ENCODE measurements at places on chromosomes 3 and 15. TPM values are rescaled to one million over a fixed set of nuclear protein-coding genes. Genes with fewer than 3 reads are reported as not detected.

GRCh38 chr15:47586653-47587224 is 130.6 kb upstream of the SEMA6D start:
- no peak overlapping the region for H3K4me3 ChIP-seq
- no peak for DNase-seq
- no peaks in the 10 kb centered on the region for H3K36me3 ChIP-seq
- no peak overlapping the region for H3K27ac ChIP-seq
- H3K4me1 ChIP-seq, result no peaks in the 10 kb centered on the region

GRCh38 chr3:150022381-150023238 is 51.9 kb upstream of the PFN2 start:
- H3K27me3 ChIP-seq, result no peaks in the 10 kb centered on the region
- no peak overlapping the region for H3K4me3 ChIP-seq
- H3K36me3 ChIP-seq, result no peaks in the 10 kb centered on the region
- H3K27ac ChIP-seq, result no peak overlapping the region
- no peak for DNase-seq

The IMPG2 gene
- polyA plus RNA-seq, result 0.11 TPM

DNA sequence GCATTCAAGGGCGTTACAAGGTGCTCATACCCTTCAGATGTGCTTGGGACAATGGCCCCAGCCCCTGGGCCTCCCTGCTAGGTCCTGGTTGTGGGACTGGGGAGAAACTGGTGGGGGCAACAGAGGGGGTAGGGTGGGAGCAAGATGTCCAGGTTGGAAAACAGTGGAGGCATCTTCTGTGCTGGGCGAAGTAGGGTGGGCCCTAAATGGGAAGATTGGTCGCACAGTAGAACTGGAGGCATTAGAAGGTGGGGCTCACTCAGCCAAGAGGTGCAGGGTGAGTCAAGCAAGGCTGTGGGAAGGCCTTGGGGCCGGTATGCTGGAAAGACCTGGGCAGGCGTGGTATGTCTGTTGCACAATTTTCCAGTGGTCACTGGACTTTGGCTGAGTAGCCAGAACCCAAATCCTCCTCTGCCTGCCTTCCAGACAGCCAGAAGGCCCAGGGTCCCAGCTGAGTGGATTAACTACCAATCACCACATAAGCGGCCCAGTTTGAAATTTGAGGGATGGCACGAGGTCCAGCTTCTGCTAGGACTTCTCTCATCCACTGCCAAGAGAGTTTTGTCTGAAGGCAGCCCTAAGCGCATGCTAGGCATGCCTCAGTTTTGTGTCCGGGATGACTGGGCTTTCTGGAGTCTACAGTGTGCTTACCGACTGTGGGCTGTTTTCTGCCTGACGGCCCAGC is 74.5 kb downstream of the LSM3 start:
- no peaks in the 10 kb centered on the region for H3K36me3 ChIP-seq
- no peak overlapping the region for H3K27ac ChIP-seq
- no peaks in the 10 kb centered on the region for H3K27me3 ChIP-seq
- no peaks in the 10 kb centered on the region for H3K4me1 ChIP-seq

DNA sequence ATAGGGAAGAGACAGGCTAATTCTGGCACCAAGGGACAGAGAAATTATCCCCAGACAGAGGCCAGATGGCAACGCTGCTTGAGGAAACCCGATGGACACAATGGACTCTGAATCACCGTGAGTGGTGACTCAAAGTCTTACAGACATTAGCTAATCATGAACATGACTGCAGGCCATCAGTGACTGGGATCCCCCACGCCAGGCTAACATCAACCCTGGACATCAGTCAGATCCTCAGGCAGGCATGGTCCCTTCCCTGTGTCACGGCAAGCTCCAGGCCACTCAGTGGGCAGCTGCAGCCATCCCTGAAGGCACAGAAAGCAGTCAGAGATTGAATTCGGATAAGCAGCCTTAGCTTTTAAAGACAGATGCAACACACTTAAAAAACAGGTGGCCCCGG is 23.8 kb upstream of the OXTR start:
- H3K4me1 ChIP-seq, result no peaks in the 10 kb centered on the region
- DNase-seq, result no peak
- no peak overlapping the region for H3K27ac ChIP-seq
- H3K4me3 ChIP-seq, result no peak overlapping the region
- no peaks in the 10 kb centered on the region for H3K36me3 ChIP-seq
- H3K27me3 ChIP-seq, result no peaks in the 10 kb centered on the region

The LMAN1L gene
- not detected for polyA plus RNA-seq

DNA sequence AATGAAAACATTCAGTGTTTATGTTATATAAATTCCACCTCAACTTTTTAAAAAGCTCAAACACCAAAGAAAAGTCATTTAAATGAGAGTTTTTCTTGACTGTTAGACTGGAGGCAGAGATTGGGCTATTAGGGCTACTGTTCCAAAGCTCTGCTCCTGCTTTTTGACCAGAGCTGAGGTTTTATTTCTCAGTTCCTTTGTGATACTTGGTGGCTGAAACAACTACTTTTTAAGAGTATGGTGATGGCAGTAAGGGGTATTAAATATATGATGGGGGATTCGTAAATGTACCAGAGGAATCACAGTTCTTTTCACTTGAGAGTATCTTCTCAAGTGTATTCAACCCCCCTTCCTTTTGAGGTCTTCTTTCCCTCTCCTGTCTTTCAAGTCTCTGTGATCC is 186.1 kb upstream of the CGNL1 start:
- no peaks in the 10 kb centered on the region for H3K36me3 ChIP-seq
- H3K27ac ChIP-seq, result no peak overlapping the region
- no peaks in the 10 kb centered on the region for H3K4me1 ChIP-seq

DNA sequence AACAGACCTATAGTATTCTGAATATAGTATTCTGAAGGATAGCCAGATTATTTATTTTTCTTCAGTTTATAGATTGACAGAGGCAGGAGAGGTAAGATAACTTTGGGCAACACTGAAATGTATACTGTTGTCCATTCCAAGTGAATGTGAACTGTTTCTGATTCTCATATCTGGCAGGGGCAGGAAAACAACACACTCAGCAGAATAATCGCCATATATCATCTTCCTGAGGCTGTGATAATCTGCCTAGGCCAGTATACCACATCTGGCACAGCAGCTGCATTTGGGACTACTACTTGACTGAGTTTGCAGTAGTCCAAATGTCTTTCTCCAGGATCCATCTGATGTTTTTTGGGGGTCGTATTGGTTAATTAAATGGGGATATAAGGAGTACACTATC is 22.4 kb upstream of the SETD2 start:
- no peaks in the 10 kb centered on the region for H3K4me1 ChIP-seq
- DNase-seq, result no peak
- no peaks in the 10 kb centered on the region for H3K36me3 ChIP-seq
- no peak overlapping the region for H3K27ac ChIP-seq
- H3K4me3 ChIP-seq, result no peak overlapping the region

- DNase-seq, result no peak
- no peaks in the 10 kb centered on the region for H3K4me1 ChIP-seq
- no peaks in the 10 kb centered on the region for H3K36me3 ChIP-seq
- no peaks in the 10 kb centered on the region for H3K27me3 ChIP-seq
Observed at GRCh38 chr15:83422081-83422480, 25.1 kb upstream of the SH3GL3 start.

The PPM1M gene
- polyA plus RNA-seq, result 21.2 TPM

DNA sequence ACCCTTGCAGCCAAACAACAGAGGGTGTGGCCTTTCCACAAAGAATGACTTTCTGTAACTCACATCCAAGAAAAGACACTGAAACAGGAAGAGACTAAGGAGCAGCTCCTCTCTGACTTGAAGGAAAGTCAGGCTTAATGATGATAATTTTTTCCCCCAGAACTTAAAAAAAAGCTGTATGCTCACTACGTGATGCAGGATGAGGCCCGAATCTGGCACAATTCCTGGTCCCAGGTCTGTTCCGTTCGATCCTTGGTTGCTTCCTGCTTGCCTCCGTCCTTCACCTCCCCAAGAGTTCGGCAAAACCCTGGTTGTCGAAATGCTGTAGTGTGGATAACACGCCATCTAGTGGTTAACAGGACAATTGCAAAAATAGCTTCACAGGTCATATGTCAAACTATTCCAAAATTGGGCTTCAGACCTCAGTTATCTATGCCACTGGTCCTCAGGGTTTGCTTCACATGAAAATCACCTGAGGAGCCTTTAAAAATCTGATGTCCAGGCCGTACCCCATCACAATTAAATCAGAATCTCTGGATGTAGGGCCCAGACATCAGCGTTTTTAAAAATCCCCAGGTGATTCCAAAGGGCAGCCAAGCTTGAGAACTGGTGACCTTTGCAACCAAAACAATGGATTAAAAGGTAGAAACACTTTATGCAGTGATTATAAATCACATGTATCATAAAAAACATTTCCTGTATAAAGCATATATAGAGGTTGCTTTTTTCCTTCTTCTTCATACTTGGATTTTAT is 28.1 kb upstream of the SYNM start:
- no peak overlapping the region for H3K27ac ChIP-seq
- H3K36me3 ChIP-seq, result no peaks in the 10 kb centered on the region
- peaks cover 3% of the 10 kb centered on the region for H3K4me1 ChIP-seq

The CBLB gene
- polyA plus RNA-seq, result 14.6 TPM

The CFAP92 gene
- 0.07 TPM for polyA plus RNA-seq

The CYFIP1 gene
- 83.2 TPM for polyA plus RNA-seq

GRCh38 chr15:26017665-26018064 is 154.5 kb upstream of the ATP10A start:
- no peaks in the 10 kb centered on the region for H3K4me1 ChIP-seq
- no peak for DNase-seq
- H3K27me3 ChIP-seq, result no peaks in the 10 kb centered on the region
- no peaks in the 10 kb centered on the region for H3K36me3 ChIP-seq
- no peak overlapping the region for H3K4me3 ChIP-seq
- H3K27ac ChIP-seq, result no peak overlapping the region

GRCh38 chr3:123347691-123348264 is 101.1 kb downstream of the ADCY5 start:
- no peak overlapping the region for H3K27ac ChIP-seq
- no peak for DNase-seq
- H3K36me3 ChIP-seq, result no peaks in the 10 kb centered on the region
- peaks cover 21% of the 10 kb centered on the region for H3K27me3 ChIP-seq
- H3K4me1 ChIP-seq, result no peaks in the 10 kb centered on the region

DNA sequence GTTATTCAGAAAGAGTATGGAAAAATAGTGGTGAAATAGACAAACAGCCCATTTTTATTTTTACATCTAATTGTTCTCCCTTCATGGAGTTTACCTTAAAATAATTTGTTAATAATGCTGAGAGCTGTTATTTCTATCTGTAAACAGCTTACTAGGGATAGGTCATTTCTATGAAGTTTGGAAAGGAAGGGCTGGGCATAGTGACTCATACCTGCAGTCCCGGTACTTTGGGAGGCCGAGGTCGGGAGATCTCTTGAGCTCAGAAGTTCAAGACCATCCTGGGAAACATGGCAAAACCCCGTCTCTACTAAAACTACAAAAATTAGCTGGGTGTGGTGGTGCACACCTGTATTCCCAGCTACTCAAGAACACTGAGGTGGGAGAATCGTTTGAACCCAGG is 624.3 kb upstream of the LMCD1 start:
- no peak for DNase-seq
- H3K4me1 ChIP-seq, result no peaks in the 10 kb centered on the region
- no peak overlapping the region for H3K27ac ChIP-seq

The SI gene
- not detected for polyA plus RNA-seq

DNA sequence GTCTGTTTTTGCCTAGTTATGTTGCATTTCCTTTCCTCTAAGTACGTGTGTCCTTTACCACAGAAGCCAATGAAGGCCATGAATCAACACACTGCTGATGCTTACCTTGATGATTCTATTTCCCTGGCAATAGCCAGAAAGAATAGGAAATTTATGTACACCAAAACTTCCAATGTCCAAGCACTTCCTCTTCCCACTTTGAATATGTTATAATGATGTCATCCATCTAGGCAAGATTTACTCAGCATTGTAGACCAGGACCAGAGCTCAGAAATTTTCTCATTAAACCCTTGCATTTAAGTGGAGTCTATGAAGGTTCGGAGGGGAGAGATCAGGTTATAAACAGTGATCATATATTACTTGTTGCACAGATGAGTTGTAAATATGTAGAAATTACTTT is 126.0 kb downstream of the THRB start:
- no peak overlapping the region for H3K27ac ChIP-seq
- H3K36me3 ChIP-seq, result no peaks in the 10 kb centered on the region
- H3K4me1 ChIP-seq, result no peaks in the 10 kb centered on the region
- no peak for DNase-seq

The RAB7A gene
- 479 TPM for polyA plus RNA-seq

The ISL2 gene
- 0.03 TPM for polyA plus RNA-seq

DNA sequence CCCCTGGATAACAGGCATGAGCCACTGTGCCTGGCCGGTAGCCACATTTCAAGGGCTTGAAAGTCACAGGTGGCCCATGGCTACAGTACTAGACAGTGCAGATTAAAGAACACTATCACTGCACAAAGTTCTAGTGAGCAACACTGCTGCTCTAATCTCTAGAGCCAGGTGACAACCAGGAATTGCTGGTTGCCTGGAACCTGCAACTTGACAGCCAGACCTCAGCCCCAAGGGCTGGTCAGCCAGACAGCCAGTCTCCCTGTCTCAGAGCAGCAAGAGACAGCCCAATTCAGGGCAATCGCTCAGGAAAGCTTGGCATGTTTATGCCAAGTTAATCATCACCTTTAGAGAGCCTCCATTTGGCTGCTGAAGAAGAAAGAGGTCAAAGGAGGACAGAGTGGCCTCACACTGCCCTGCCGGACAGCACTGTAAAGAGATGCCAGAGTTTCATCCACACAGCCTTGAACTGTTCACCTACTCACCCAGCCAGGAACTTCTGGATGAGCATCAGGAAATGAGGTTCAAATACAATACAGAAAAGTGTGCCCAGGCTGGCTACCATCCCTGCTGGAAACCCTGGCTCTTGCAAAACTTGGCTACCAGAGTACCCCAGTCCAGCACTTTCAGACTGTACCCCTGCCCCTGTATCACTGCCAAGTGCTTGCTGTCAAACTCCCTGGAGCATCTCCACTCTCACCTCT is 6.0 kb downstream of the CCDC12 start:
- no peaks in the 10 kb centered on the region for H3K27me3 ChIP-seq
- H3K36me3 ChIP-seq, result no peaks in the 10 kb centered on the region
- H3K27ac ChIP-seq, result no peak overlapping the region
- DNase-seq, result no peak

DNA sequence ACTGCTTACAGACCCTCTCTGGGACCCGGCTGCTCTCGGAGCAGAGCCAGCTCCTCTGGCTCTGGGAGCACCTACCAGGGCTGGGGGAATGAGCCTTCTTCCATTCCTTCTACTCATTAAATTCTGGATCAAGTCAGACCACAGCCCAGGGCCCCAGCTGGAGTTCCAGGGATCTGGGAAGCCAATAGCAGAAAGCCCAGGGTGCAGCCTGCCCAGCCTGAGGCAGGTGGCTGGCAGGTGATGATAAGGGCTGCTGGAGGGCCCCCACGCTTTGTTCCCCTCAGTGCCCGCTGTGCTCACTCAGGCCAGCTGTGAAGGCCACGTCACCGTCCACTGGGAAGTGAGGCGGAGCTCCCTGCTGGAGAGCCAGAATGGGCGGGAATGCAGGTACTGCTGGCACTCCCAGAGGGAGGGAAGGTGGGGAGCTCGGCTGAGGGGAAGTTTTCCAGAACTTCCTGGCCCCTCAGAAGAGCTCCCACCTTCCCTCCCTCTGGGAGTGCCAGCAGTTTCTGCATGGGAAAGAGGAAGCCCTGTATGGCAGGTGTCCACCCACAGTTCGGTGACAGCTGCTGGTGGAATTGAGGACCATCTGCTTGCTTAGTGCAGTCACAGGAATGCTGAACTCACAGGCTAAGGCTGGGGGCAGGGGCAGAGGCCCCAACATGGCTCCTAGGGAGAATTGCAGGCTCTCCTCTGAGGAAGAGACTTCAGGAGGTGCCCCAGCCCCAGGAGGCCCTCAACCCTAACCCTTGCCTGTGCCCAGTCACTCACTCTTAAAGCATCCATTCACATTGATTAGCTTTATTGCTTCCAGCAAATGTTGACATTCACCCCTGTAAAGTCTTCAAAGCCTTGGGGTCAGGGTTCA is 12.6 kb upstream of the RTP3 start:
- H3K36me3 ChIP-seq, result no peaks in the 10 kb centered on the region
- no peak overlapping the region for H3K4me3 ChIP-seq
- H3K27ac ChIP-seq, result no peak overlapping the region
- H3K27me3 ChIP-seq, result no peaks in the 10 kb centered on the region
- H3K4me1 ChIP-seq, result peaks cover 8% of the 10 kb centered on the region
- no peak for DNase-seq
